ENCODE measurements at places on chromosomes 5 and 9.

- DNase-seq, result no peak
Measured at GRCh38 chr5:151110992-151111391, 30.2 kb upstream of the TNIP1 start.

- DNase-seq, result no peak
Measured at GRCh38 chr5:72366324-72366976, 46.3 kb downstream of the PTCD2 start.

GRCh38 chr5:72848474-72849428 lies 32.3 kb downstream of the TNPO1 start:
- no peak for DNase-seq

- DNase-seq, result peak; percentile 19
Measured at GRCh38 chr9:78103971-78104433, 72.4 kb upstream of the GNAQ start.

GRCh38 chr5:40481241-40481640 lies 198.5 kb upstream of the PTGER4 start:
- no peak for DNase-seq

DNA sequence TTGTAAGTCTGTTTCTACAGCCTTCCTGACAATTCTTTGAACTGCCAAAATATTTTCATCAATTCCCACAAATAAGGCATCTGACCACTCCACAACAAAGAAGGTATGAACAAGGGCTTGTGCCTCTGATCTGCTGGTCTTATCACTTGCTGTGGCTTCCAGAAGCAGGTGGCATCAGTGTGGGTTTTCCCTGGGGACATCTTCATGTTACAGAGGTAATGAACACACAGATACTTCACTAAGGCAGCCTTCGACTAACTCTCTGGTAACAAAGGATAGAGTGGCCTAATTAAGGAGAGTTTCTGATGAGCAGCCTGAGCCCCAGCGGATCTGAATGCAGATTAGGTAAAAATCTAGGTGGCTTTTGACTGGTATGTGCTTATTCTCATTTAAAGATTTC lies 15.2 kb upstream of the ERAP2 start:
- no peak for DNase-seq

GRCh38 chr5:160453751-160454150 lies 32.1 kb downstream of the PTTG1 start:
- DNase-seq, result no peak

- DNase-seq, result no peak
Measured at GRCh38 chr5:14534773-14535172, 46.8 kb upstream of the OTULINL start.
